ENCODE measurements at places on chromosomes 1 and 21.

DNA sequence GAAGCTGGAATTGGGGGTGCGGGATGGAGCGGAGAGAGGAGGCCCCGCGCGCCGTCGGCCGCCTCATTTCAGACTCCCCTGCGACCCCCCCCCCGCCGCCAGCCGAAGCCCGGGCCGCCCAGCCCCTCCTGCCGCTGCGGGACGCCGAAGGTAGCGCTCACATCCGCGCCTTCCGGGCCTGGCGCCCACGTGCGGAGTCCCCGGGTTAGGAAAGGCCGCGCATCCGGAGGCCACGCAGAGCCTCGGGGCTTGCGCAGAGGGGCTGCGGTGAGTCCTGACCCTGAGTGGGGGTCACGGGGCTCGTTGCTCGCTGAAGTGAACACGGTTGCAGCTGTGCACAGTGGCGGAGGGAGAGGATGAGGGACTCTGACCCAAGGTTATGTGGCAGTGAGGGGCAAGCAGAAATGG, 552 bp upstream of the ZNF496 start:
- DNase-seq = no peak

- no peak for DNase-seq
These were observed 118.1 kb downstream of the SPSB1 start for GRCh38 chr1:9410737-9411297.

DNA sequence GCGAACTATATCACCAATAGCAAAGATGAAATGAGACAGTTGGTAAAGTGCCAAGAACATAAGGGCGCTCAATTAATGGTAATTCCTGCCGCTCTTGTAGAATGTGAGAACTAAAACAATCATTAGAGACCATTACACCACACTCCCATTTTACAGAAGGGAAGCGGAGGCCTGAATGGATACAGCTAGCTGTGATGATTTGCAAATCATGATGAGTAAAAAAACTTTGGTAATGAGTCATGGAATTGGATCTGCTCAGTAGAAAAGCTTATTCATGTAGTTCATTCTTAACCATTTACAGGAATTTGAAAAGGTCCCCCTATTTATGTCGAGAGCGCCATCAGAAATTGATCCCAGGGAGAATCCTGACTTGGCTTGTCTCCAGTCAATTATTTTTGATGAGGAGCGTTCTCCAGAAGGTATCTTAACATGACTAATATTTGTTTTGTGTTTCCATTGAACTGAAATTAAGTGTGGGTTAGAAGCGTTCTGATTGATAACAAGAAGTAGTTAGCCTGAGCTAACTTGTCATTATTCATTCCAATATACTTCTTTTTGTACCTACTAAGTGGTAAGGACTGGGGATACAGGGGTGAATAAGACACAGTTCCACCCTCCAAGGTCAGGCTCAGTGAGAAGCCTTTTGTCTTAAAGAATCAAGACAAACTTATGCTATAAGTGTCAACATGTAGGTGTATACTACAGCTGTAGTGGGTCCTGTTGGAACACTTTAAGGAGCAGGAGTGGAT, 812 bp downstream of the TTC4 start:
- no peak for DNase-seq

DNA sequence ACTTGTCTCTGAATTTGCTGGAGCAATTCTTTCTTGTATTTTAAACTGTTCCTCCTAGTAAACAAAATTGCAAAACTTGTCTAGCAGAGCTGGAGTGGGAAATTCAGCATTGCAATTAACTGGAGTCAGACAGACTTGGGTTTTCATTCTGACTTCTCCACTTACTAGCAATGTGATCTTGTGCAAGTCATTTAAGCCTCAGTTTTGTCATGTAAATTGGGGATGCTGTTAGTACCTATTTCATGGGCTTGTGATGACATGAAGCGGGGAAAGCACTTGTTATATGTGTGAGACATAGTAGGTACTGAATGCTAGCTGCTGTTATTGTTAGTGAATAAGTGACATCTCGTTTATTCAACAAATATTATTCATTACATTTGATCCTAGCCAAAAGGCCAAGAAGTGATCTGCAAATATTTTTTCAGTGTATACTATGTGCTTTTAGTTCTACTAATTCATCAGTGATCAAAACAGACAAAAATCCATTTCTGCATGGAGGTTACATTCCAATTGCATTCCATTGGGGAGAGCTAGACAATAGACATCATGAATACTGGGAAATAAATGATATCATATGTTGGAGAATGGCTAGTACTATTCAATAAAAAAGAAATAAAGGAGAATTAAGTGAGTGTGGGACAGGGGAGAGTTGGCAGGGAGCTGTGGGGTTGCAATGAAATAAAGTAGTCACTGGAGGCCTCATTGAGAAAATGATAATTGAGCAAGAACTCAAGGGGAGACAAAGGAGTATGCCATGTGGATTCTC, 47.1 kb downstream of the CACHD1 start:
- DNase-seq = no peak

DNA sequence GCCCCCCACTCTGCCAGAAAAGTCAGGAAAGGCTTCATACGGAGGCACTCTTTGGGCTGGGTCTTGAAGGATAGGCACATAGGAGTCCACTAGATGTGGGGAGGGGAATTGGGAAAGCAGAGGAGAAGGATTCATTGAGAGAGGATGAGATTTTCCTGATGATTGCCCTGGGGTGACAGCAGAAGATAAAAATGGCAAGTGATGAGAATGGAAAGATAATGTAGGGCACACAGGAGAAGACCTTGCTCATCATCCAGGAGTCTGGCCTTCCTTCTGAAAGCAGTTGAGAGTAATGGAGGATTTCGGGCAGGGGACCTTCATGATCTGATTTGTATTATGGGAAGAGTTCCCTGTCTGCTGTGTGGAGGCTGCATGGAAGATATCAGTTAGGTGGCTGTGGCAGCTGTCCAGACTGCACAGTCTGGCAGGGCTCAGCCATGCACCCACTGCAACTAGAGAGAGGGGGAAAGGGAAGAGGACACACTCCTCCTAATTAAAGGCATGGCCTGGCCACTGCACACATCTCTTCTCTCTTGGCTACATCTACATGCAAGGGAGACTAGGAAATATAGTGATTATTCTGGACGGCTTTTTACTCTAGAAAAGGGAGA, 9.6 kb upstream of the FABP3 start:
- DNase-seq = peak; percentile 50

DNA sequence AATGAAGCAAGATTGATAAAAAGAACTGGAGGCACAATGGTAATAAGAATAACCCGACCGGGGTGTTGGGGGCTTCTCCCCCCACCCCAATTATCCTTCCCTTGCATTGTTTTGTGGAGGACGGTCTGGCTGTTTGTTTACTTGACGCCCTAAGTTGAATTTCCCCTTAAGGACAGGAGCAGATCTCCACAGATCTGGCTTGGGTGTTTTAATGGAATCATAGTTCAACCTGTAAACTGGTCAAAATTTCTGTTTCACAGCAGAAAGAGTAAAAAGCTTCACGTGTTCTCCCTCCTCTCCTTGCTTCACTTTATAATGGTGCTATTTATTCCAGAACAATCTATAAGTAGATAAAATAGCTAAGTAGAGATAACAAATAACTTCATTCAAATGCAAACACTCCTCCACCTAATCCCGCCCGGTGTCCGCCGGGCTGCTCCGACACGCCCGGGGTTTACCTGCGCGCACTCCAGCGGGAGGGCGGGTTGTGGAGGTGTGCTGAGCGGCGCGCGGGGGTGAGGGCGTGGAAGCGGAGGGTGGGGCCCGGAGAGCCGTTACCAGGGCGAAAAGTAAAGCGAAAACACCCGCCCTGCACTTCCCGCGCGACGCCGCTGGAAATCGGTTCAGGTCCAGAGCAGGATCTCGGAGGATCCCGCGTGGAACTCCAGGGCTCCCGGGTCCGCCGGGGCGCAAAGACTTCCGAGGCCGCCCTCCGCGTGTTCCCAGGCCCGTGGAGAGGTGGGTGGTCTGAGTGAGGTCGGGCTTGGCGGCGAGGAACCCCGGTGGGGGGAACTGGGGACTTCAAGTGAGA, 2.0 kb upstream of the ATF3 start:
- no peak for DNase-seq

DNA sequence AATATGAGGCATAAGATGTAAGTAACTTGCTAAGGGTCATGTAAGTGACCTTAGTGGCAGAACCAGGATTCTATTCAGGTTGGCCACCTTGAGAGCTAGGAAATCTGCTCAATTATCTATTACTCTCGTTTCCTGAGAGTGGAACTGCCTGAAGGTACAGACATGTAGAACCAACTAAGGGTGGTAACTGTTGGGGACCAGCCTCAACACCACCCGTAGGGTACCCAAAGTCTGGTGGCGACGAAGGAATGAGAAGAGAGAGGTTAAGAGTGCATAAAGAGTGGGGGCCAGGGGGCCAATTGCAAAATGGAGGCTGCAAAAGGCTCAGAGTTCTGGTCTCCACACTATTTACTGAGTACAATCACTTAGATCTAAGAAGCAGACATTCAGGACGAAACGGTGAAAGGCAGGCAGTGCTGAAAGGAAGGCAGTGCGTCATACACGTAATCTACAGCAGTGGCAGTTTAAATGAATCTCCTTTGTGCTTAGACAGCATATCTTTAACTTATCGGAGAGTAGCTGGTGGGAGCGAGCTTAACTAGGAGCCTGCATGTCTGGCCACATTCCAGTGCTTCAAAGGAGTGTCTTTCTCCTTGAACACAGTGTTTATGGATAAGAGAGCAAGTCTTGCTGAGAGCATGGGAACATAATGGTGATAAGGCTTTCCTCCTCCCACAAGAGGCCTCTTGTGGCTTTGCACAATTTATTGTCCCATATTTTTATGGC, 25.0 kb downstream of the SRSF4 start:
- no peak for DNase-seq

GRCh38 chr21:14737922-14738321, 191.8 kb upstream of the SAMSN1 start:
- peak; percentile 78 for DNase-seq

GRCh38 chr1:2047749-2048729, 2.2 kb upstream of the PRKCZ start:
- no peak for DNase-seq

DNA sequence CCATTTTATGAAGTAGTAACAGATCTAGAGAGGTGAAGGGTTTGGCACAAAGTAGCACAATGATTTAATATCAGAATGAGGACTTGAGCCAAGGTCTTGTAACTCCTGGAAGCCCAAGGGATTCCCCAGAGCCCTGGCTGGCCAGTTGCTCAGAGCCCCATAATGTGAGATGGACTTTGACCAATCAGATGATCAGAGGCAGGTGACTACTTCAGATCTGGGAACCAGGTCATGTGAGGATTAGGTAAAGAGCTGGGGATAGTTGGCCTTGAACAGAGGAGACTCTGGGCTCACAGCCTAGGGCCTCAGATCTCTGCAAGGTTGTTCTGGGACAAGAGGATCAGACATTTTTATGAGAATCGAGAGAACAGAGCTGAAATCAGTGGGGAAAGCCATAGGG, 18.9 kb downstream of the SHISAL2A start:
- DNase-seq = no peak

DNA sequence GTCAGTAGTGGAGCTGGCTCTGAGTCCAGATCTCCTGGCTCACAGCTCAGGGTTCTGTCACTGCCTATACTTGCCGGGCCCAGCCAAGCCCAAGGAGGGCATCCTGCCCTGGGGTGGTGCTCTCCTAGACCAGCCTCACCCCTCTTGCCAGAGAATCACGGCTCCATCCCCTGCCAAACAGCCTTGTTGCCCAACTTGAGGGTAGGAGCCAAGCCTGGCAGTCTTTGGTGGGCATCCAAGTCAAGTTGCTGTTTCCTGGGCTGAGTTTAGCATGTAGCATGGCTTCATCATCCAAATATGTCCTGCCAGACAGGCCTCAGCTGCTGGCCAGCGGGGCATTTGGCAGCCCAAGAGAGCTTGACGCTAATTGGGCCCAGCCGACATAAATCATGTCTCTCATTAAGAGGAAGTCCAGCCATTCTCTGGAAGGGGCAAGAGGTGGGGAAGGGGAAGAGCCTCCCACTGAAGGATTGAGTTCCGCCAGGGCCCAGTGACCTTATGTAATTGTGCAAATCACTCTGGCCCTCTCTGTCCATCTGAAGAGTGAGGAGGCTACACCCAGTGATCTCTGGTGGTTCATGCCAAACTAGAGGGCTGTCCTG, 22.6 kb upstream of the TRABD2B start:
- DNase-seq = no peak

DNA sequence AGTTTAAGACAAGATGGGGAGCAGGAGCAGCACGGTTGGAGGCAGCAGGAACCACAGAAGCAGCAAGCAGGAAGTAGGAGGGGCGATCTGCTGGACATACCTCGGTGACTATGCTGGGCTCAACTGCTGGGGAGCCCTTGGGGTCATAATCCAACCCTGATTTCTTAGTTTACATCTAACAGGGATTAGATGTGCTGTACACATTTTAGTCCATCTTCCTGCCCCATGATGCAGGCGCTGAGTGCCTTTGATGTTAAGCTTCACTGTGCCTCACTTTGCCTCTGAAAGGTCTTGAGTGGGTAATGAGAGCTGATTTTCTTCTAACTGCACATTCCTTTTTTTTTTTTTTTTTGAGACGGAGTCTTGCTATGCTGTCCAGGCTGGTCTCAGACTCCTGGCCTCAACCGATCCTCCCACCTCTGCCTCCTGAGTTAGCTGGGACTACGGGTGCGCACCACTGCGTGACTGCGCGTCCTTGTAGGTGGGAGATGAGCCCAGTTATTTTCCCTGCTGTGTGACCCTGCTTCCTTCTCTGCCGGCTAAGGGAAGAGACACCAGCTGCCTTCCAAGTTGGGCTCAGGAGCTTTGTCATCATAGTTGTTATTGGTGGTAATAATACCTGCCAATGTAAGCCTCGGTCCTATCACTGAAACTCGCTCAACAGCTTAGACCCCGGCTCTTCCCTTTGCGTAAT, 1.1 kb upstream of the RCAN3 start:
- no peak for DNase-seq

GRCh38 chr1:92543131-92544055, 56.7 kb upstream of the GFI1 start:
- no peak for DNase-seq

DNA sequence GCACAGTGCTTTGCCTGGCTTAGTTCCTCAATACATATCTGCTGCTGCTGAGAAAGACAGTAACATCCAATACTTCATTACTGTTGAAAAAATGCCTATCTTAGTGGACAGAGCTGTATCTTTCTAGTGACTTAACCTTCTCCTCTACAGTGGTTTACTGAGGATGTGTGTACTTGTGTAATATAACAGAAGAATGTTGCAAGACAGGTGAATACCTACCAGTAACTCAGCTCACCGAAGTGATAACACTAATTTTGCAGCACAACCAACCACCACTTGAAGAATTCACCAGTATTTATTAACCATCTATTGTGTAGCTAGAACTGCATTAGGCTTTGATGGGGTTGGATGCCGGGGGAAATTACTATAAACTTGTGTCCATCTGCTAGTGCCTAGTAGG, 16.6 kb upstream of the TNN start:
- DNase-seq = no peak

Measured in NCI-H1694 treated with DMSO at 0.1 percent for 48 hours (cell line).